Fibroblast of skin of scalp (primary cell): ENCODE measurements at places on chromosomes 2 and 18.
A peak's percentile ranks its signal among the peaks of the same experiment; 100 is the strongest.

GRCh38 chr2:237942513-237942899 lies 24.3 kb upstream of the UBE2F start:
- no peak for DNase-seq

- peak; percentile 40 for DNase-seq
Observed at GRCh38 chr2:241771286-241772062, 5.1 kb upstream of the GAL3ST2 start.

DNA sequence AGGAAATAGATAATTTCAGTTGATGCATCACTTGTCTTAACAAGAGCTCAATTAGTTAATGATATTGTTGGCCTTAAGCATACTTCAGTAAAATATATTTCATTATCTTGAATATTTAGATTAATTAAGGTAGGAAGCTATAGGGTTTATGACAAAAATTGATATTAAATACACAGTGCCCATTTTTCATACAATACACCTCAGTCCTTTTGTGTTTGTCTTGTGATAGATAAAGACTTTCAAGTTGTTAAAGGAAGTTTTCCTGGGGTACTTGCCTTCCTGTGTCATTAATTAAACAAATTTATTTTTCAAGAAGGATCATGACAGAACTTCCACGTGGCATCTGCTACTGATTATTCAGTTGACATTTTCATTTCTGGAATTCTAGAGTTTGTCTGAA lies 420.5 kb downstream of the MTX2 start:
- no peak for DNase-seq

DNA sequence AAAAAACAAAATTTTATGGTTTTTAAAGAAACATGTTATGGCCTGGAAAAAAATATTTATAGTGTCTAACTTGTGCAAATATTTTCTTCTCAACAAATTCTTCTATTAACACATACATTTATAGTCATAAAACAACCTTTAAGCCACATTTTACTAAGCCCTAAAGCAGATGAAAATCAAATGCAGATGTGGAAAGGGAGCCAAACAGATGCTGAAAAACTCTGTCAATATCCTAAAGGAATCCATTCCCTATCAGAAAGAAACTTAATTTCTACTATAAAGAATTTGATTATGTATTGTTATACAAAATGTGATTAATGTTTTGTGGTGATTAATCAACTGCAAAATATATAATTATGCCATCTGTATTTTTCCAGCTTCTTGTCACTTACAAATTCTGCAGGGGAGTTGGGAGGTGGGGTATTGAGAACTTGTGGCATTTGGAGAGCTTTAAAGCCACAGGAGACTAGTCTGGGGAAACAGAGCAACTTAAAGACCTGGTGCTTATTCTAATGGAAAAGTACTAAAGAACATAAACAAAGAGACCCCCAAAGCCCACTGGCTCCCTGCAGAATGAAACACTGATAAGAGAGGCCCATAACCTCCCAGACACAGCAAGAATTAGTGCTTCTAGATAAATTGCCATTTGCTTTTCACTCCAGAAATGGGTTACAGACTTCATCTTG lies 1721.0 kb upstream of the PIK3C3 start:
- no peak for DNase-seq

DNA sequence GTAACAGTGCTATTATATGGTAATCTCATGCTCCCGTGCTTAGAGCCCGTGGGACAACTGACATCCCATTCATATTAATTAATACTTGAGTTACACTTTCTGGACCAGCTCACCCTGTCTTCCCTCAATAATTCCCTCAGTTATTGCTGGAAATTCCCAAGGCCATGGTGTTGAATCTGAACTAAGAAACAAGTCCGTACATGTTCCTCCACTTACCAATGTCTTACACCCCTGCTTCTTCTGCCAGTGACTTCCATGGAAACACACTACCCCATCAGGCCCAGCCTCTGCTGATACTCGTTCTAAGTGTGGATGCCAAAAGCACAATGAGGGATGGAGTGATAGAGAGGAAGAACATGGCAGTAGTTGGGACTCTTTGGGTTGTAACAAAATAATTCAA lies 193.7 kb downstream of the RND3 start:
- DNase-seq = no peak

DNA sequence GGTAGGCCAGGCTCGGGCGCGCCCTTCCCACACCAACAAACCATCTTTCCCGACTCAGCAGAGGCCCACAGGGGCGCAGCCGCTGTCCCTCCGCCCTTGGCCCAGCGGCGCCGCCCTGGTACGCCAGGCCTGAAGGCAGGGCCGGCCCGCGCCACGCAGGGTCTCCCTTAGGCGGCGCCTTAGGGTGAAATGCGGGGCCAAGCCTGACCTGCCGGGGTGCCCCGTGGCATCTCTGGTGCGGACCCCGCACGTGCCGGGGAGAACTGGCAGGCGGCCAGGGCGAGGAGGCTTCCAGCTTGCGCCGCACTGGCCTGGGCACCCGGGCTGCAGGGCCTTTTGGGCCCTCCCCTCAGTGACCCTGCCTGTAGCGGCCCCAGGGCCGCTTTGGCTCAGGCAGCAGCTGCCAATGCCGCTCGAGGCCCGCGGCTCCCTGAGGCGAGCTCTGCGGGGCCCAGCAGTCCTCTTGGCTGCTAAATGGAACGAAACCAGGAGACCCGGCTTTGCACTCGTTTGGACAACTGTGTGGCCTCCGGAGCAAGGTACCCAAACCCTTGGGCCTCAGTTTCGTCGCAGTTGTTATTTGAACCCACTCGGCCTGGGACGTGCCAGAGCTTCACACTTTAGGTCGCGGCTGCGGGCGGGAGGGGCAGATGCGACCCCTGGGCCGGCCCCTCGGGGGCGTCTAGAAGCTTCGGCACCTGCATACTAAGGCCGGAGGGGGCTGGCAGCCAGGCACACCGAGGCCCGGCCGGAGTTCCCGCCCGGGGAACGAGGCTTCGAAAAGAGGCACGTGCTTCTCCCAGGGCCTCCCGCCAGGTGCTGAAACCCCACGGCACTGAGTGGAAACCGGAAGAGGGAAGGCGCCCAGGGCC lies 8.5 kb downstream of the OTX1 start:
- DNase-seq = no peak

GRCh38 chr2:198115201-198115600 lies 310.8 kb downstream of the PLCL1 start:
- no peak for DNase-seq

DNA sequence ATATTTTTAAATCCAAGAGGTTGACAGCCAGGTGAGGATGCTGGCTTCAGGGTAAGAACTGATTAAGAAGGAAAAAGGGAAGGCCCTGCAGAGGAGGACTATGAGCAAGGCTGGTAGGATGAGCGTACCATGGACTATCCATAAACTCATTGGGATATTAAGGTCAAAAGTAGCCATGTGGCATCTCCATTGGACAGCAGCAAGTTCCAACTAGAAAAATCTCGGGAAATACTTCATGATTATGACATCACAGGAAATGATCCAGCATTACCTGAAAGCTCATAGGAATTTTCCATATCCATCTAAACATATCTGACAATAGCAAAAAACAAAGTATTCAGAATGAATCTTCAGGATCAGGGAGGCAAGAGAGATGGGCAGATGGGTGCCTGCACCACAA lies 34.2 kb downstream of the TGFA start:
- no peak for DNase-seq

- DNase-seq = no peak
Observed at GRCh38 chr2:65059071-65059470, 2.9 kb downstream of the CEP68 start.

DNA sequence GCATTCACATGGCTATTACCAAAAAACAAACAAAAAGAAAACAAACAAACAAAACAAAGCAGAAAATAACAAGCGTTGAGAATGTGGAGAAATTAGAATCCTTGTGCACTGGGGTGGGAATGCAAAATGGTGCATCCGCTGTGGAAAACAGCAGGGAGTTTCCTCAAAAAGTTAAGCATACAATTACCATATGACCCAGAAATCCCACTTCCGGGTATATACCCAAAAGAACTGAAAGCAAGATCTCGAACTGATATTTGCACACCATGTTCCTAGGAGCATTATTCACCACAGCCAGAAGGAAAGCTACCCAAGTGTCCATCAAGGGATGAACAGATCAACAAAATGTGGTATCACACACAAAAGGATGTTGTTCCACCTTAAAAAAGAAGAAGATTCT lies 17.9 kb upstream of the TEX51 start:
- DNase-seq = no peak

DNA sequence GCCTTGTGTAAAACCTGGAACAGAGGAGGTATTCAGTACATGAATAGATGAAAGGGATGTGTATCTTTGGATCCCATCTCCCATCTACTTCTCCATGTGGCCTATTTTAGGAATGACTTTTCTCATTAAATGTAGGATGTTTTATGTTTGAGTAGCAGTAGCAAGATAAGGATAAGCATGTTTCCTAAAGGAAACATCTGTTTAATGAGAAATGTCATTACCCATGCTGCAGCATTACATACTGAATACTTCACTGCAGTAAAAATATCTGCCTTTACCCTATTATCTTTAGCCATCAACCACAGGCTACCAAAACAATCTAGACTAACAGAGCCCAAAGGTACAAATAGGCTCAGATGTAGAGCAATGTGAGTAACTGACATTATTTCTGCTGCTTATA lies 419.2 kb upstream of the CYRIA start:
- no peak for DNase-seq

DNA sequence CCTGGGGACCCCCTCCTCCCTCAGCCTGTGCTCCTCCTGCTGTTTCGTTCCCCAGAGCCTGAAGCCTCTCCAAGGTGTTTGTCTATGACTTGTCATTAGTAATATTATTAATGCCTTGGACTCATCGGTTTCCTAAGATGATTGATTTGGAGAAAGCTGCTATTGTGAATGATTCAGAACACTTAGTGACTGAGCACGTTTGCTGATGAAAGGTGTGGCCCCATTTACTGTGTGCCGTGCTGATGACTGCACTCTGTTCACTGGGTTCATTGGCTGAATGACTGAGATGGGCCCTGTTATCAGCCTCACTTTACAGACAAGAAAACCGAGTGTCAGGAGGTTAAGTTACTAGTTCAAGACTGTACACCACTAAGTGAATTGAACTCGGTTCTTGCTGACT lies 111.4 kb downstream of the SPP2 start:
- no peak for DNase-seq

GRCh38 chr2:134304394-134305108 lies 50.7 kb downstream of the MGAT5 start:
- DNase-seq = no peak

GRCh38 chr2:30225131-30225762 lies 6.1 kb upstream of the LBH start:
- DNase-seq = peak; percentile 87

GRCh38 chr2:20612925-20613916 lies 37.7 kb downstream of the HS1BP3 start:
- DNase-seq = no peak
